GM04503 (cell line): ENCODE measurements at places on chromosomes 7 and 10.

- no peak for DNase-seq
Observed at GRCh38 chr10:70480239-70480861, 1.8 kb downstream of the PALD1 start.

GRCh38 chr10:61135276-61135721, 191.3 kb upstream of the RHOBTB1 start:
- no peak for DNase-seq

GRCh38 chr7:150972023-150972468, 6.1 kb downstream of the KCNH2 start:
- DNase-seq: no peak

GRCh38 chr7:19304086-19304485, 158.9 kb upstream of the FERD3L start:
- no peak for DNase-seq

DNA sequence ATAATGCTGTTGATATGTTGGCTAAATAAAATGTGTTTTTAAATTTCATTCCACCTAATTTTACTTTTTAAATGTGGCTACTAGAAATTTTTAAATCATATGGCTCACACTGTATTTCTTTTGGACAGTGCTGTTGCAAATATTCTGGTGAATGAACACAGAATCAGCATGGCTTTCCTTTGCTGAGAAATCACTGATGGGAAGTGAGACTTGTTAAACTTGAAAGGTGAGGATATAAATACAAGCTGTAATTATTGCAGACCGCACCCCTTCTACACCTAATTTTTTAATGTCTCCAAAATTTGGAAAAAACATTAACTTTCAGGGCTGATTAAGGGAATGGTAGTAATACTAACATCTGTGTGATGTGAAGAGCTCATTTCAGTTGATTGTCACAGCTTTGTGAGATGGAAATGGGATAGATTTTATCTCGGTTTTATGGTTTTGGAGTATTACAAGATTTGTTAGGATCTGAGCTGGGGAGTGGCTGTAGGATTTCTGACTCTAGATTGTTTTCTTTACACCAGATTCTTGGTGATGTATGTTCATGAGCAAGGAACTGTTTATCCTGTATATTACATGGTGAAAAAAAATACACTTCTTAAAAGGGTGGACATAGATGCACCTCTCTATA, 1.3 kb downstream of the MIOS start:
- DNase-seq: no peak

GRCh38 chr10:54063514-54063913, 737.5 kb downstream of the PCDH15 start:
- no peak for DNase-seq

- DNase-seq: no peak
Observed at GRCh38 chr7:105760551-105761447, 115.6 kb downstream of the ATXN7L1 start.

DNA sequence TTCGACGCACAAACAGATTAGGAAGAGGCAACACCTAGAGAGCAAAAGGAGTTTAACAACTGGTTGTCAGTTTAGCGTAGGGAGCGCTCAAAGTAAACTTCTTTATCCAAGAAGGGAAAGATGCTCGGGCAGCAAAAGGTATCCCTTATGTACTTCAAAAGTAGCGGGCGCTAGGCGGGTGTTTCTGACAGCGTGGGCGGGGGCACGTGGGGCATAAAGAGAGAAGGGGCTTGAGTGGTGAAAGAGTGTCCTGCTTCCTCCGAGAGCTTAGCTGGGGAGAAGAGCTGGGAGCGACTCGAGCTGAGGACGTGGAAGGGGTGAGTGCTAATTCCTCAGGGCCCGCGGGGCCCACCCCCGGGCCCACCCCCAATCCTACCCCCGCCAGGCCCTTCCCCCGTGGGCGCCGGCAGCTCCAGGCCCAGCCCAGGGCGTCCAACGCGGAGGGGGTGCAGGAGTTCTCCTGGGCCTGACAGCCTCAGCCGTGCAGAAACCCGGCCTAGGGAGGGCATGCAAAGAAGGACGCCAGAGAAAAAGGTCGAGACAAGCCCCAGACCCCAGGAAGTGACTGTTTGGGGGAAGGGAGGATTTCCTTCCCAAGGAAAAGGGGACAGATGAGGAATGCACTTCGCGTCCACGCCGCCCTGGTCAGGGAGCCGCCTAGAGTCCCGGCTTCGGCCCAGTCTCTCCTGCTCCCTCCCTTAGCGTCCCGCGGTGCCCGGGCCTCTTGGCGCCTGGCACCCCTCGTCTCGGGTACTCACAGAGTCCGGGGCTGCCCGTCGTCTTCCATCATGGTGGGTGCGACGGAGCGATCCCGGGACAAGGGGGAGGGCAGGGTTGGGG, 868 bp downstream of the TIAL1 start:
- no peak for DNase-seq

DNA sequence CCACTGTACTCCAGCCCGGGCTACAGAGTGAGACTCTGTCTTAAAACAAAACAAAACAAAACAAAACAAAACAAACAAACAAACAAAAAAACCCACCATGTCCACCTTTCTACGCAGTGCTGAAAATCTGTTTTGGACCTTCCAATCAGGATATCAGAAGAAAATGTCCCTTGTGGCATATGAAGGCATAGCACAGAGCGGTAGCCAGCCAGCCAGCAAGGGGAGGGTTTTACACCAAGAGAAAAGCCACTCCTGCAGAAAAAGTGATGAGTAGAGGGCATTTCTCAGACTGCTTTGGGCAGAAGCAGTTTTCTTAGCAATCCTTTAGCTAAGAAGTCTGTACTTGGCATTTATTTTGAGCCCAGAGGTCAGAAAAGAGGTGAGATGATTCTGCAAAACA, 612.2 kb downstream of the TYW1 start:
- no peak for DNase-seq

GRCh38 chr10:52312942-52313255, 1.2 kb upstream of the DKK1 start:
- no peak for DNase-seq

GRCh38 chr7:12987238-12987637, 299.8 kb downstream of the ARL4A start:
- no peak for DNase-seq

- no peak for DNase-seq
Observed at GRCh38 chr10:124484661-124485060, 23.0 kb downstream of the LHPP start.

DNA sequence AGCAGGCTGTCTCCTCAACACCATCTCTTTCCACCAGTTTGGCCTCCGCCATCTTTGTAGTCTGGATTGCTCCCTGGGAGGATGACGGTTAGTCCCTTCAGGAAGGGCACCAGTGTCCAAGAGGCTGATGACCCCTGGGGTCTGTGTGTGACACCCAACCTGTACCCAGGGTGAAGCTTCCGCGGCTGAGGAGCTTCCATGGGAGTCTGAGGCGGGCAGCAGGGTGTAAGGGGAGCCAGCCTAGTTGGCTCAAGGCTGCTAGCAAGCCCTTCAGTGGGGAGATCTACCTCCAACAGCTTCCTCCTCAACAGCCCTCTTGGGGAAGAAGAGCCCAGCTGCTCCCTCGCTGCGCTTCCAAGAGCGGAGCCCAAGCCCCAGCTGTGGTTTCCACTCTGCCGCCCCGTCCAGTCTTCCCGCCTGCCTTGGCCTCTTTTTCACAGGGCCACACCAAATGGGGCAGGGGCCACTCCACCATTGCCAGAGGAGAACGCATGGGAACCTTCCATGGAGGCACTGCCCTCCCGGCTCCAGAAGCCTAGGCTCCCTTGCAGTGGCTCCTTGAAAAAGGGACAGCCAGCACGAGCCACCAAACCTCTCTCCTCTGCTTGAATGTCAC, 57.4 kb downstream of the TMEM209 start:
- DNase-seq: no peak

DNA sequence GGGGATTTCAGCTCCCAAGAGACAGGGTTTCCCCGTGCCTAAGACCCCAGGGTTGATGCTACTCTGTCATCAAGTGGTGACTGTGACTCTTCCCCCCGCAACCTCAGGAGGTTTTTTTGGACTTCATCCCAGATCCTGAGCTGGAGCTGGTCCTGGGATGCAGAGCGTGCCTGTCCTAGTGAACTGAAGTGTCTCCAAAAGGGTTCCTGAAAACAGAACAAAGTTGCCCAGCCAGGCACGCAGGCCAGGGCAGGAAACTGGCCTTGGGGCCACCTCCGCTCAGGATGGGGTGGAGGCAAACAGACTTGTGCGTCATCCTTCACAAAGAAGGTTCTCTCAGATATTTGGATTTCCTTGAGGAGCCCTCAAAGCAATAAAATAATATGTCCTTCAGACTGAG, 118.9 kb downstream of the ITIH5 start:
- no peak for DNase-seq

- no peak for DNase-seq
Observed at GRCh38 chr7:3005257-3005656, 38.4 kb downstream of the CARD11 start.

DNA sequence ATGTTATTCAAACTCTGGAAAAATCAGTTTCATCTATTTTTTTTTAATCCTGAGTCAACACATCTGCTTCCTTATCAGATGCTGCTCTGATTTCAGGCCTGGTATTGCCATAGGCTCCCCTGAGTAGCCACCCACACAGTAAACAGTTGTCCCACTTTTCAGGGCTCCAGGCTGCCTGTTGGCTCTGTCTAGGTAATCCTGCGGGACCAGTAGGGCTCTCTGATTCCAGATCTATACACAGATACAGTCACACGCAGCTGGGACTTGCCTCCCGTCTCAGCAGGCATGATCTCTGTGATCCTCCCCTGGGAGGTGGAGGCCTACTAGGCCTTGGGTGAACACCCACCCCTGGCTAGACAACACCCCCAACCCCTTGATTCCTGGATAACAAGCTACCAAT, 206.1 kb downstream of the CREB5 start:
- DNase-seq: no peak

- no peak for DNase-seq
Observed at GRCh38 chr7:51340936-51341335, 24.3 kb upstream of the COBL start.

GRCh38 chr7:130875901-130876300, 141.9 kb upstream of the KLF14 start:
- DNase-seq: no peak

- DNase-seq: no peak
Observed at GRCh38 chr10:62393237-62393636, 19.1 kb downstream of the ZNF365 start.

- DNase-seq: no peak
Observed at GRCh38 chr7:151941009-151941408, 15.2 kb upstream of the GALNTL5 start.

GRCh38 chr7:976901-977325, 1.6 kb upstream of the COX19 start:
- no peak for DNase-seq

GRCh38 chr7:130278860-130279259, 12.2 kb downstream of the CPA2 start:
- DNase-seq: no peak

DNA sequence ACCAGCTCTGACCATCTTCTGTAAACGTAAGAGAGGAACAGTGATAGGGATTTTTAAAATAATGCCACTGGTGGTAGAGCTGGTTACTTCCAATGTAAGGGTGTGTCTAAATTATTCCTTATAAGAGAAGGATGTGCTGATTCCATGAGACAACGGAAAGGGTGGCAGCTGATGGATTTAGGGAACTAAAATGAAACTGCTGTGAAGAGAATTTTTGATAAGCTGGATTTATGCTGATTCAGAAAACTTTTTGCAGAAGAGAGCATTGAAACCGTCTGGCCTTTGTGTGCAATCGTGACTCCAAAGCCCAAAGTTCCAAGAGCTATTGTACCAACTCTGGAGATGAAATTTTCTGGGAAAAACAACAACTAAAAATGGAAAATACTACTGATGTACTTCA, 301.0 kb downstream of the PRPF18 start:
- no peak for DNase-seq

- DNase-seq: no peak
Observed at GRCh38 chr10:109245821-109246220, 677.5 kb downstream of the XPNPEP1 start.

GRCh38 chr7:37643876-37644275, 39.7 kb upstream of the GPR141 start:
- DNase-seq: no peak

DNA sequence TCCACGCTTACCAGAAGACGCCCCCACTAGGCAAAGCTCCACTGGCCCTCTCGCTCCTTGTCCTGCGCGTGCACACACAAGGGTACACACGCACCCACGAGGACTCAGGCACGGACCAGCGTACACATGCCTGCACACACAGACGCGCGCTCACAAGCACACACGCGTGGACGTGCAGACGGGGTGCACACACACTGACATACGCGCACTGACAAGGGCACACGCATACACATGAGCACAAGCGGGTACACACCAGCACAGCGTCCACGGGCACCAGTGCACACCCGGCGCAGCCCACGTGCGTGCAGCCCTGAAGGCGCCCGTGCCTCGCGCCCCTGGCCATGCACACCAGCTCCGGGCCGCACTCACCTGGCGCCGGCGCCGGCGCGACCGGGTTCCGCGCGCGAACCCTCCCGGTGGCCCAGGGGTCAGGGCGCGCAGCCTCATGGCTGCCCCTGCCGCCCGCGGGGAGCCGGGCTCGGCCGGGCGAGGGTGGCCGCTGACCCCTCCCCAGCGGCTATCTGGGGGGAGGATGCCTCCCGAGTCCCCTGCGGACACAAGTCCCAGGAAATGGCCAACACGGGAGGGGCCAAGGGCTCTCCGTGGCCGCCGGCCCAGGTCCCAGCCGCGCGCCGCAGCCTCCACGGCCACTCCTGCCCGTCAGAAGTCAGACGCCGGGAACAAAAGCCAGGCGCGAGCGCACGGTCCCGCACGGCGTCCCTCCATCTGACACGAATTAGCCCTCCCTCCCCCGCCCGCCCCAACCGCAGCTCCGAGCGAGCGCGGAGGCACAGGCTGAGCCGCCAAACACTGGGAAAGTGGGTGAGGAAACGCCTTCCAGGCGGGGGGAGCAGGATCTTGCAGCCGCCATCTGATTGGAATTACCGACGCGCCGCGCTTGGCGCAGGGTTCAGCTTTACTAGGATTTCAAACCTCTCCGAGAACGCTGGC, 45.0 kb downstream of the TNS3 start:
- peak; percentile 53 for DNase-seq

DNA sequence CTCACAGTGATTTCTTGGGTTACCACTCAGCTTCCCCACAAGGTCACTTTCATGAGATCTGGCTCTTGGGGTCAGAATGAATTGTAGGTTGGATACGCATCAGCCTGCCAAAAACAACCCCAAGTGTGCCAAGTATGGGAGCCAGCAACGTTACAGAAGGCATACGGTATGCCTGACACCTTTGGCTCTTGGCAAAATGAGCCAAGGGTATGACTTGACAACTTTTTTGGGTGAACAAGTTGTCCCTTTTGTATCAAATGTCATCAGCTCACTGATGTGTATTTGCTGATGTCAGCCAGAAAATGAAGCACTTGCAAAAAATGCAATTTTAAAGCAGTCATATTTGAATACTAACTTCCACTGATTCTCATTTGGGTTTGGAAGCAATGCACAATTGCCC, 168.4 kb downstream of the CACNB2 start:
- DNase-seq: no peak

- peak; percentile 19 for DNase-seq
Observed at GRCh38 chr7:30285536-30286284, 1.3 kb downstream of the ZNRF2 start.

GRCh38 chr7:90709501-90710465, 113.7 kb downstream of the CDK14 start:
- peak; percentile 31 for DNase-seq
